ENCODE measurements at places on chromosomes 11 and 22.

- no peak for DNase-seq
Observed at GRCh38 chr11:86288776-86289507, 13.1 kb upstream of the HIKESHI start.

- no peak for DNase-seq
Observed at GRCh38 chr11:108543316-108543964, 45.3 kb upstream of the POGLUT3 start.

GRCh38 chr11:57416436-57416835 is 10.5 kb downstream of the SLC43A3 start:
- DNase-seq = no peak

GRCh38 chr22:44839061-44839460 is 86.7 kb downstream of the ARHGAP8 start:
- no peak for DNase-seq

- no peak for DNase-seq
Observed at GRCh38 chr11:1391165-1392075, 1.7 kb downstream of the BRSK2 start.

GRCh38 chr22:31400023-31400397 is 606 bp downstream of the DRG1 start:
- DNase-seq = no peak
